ENCODE measurements at places on chromosomes 7 and 10.
A peak's percentile ranks its signal among the peaks of the same experiment; 100 is the strongest.

DNA sequence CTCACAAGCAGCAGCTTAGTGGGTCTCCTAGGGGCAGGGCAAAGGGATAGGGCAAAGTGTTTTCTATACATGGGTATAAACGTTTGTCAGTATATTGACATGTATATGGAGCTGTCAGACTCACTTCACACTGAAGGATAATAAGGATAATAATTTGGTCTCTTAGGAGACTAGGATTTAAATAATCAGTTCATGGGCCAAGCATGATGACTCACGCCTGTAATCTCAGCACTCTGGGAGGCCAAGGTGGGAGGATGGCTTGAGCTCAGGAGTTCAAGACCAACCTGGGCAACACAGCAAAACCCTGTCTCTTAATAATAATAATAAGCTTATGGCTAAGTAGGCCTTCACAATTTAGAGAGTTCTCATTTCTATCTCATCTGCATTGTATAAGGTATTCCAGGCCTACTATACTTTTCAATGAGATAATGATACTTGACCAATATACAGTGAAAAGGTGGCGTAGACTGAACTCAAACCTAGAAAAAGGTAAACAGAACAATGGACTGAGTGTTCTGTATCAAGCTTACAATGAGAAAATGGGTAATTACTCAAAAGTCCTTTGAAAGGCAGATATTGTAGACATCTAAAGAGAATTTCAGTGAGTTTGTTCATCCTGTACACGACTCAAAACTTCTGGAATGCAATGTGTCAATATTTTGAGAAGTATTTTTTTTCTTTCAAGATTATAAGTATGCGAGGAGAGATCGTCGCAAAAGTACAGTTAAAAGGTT, 7.0 kb downstream of the GSAP start:
- DNase-seq: no peak

DNA sequence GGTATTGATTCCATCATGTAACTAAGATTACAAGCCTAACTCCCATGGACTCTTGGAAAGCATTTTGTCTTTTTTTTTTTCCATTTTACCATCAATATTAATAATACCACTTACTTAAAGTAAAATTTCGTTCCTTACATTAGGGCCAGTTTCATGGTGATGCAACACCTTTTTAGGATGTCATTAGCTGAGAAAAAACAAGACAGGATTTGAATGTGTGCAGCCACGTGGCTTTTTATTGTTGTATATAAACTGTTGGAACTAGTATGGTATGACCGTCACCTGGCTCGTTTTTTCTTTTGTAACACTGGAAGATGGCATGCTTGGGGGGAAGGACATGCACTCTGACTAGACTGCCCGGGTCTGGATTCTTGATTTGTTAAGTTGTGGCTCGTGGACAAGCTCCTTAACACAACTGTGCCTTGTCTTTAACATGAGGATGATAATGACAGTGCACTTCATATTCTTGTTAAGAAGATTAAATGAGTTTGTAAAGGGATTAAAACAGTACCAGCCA, 42.1 kb downstream of the ARHGAP21 start:
- peak; percentile 41 for DNase-seq

GRCh38 chr10:33196710-33197491, 137.6 kb downstream of the NRP1 start:
- DNase-seq: peak; percentile 29

GRCh38 chr7:235576-236395, 43.4 kb downstream of the FAM20C start:
- DNase-seq: no peak

DNA sequence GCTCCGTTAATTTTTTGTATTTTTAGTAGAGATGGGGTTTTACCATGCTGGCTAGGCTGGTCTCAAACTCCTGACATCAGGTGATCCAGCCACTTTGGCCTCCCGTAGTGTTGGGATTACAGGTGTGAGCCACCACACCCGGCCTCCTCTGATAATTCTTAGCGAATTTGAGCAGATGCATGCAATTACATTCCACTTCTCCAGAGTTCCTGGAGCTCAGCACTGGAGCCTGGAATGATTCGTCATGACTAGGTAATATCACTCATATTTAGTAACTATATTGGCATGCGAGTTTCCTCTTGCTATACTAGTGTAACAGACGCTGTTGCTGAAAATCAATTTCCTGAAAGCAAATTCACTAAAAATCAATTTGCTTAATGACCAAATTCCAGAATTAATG, 86.8 kb downstream of the MKX start:
- no peak for DNase-seq

GRCh38 chr7:159211540-159212182, 67.0 kb upstream of the VIPR2 start:
- DNase-seq: no peak

- no peak for DNase-seq
Measured at GRCh38 chr10:92538231-92538958, 35.5 kb downstream of the IDE start.

DNA sequence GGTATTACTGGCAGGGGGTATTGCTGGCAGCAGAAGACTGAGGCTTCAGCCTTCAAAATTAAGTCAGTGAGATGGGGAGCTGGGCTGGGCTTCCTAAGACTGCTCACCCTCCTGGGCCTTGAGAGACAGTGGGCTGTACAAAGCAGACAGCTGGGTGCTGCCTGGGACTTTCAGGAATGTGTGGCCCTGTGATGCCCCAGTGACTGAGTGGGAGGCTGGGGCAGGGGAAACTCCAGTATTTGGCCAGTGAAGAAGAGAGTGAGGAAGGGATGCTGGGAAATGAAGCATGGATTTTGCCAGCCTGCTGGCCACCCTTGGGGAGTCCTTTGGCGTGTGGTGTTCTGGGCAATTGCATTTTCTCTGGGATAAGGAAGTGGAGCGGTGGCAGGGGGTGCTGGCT, 442 bp downstream of the ANKRD2 start:
- DNase-seq: no peak

DNA sequence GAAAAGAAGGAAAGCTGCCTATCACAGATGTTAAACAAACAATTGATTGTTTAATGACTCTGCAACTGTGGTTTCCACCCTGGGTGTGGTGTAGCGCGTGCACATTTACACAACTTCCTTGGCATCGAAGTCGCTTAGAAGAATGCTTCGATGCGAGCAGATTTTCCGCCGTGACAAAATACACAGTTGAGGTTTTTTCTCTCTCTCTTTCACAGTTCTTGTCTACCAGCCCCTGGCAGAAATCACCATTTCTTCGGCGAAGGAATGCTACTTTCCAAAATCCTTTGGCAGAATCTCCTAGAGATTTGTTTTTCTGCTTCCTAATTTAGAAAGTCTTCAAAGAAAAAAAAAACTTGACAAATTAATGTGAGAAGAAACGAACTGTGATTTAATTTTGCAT, 70.7 kb upstream of the C1QL3 start:
- no peak for DNase-seq

DNA sequence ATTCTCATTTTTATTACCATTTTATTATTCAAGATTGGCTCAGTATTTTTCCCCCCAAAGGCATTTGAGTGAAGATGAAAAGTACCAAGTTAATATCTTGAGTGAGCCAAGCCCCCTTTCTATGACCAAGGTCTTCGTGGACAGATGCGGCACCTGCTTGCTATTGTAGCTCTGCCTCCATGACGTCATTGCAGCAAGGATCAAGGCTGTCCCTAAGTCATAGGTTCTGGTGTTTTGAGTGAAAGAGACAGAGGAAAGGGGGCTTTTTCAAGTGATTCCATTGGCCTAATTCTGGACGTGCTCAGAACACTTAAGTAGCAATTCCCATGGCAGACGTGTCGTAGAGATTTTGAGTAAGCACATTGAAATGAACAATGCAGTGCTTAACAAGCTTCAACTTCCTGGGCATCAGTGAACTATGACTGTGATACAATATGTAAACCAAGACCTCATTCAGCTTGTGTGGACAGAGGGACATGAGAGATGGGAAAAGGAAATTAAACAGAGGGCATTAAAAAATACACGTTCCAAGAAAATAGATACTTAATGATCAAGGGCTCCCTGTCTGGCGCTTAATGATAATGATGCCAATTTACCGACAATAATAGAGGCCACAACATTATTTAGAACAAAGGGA, 248.7 kb upstream of the NPVF start:
- no peak for DNase-seq

DNA sequence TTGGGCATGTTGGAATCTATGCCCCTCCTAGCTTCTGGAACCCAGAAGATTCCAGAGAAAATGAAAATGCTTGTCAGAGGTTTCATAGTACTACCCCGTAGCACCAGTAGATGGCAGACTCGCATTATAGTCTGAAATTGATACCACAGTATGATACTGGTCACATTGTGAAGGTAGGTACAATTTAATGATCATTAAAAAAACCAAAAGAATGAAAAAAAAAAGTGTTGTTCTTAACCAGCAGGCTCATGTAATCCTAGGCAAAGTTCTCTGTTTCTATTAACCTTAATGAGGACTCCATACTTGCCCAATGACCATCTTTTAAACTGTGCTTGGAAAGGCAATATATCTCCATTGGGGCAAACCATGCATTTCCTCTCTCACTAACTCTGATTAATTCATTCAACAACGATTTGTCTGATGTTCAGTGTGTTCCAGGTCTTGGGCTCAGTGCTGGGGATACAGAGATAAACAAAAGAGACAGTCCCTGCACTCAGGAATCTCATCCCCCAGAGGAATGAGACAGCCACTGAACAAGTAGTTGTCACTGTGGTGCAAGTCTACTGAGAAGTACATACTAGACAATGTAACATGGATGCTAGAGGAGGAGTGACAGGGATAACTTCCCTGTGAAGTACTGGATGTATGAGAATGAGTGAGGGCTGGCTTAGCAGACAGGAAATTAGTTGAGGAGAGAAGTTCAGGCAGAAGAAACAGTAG, 223.5 kb upstream of the PHYHIPL start:
- DNase-seq: peak; percentile 63

- DNase-seq: no peak
Measured at GRCh38 chr7:107442678-107443077, 27.2 kb upstream of the GPR22 start.

GRCh38 chr10:30068492-30069223, 9.3 kb upstream of the JCAD start:
- DNase-seq: no peak

- no peak for DNase-seq
Measured at GRCh38 chr7:100914208-100914878, 18.7 kb upstream of the ACHE start.

- no peak for DNase-seq
Measured at GRCh38 chr10:29714096-29714874, 79.5 kb upstream of the SVIL start.

- no peak for DNase-seq
Measured at GRCh38 chr10:42943025-42943818, 133.6 kb upstream of the RET start.

DNA sequence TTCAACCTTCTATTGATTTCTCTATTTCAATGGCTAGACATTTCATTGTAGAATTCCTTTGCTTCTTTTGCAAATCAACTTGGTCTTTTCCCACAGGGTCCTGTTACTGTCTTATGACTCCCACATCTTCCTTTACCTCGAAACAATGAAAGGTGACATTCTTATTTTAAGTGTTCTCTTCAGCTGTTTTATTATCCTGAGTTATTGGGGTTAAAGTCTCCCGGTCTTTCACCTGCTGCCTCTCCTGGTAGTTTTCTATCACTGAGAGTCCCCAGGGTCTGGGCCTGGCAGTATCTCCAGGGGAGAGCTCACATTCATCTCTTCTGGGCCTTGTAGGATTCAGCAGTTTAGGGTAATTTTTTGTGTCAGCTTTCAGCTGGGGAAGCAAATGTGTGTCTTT, 95.8 kb downstream of the HECW1 start:
- DNase-seq: no peak

DNA sequence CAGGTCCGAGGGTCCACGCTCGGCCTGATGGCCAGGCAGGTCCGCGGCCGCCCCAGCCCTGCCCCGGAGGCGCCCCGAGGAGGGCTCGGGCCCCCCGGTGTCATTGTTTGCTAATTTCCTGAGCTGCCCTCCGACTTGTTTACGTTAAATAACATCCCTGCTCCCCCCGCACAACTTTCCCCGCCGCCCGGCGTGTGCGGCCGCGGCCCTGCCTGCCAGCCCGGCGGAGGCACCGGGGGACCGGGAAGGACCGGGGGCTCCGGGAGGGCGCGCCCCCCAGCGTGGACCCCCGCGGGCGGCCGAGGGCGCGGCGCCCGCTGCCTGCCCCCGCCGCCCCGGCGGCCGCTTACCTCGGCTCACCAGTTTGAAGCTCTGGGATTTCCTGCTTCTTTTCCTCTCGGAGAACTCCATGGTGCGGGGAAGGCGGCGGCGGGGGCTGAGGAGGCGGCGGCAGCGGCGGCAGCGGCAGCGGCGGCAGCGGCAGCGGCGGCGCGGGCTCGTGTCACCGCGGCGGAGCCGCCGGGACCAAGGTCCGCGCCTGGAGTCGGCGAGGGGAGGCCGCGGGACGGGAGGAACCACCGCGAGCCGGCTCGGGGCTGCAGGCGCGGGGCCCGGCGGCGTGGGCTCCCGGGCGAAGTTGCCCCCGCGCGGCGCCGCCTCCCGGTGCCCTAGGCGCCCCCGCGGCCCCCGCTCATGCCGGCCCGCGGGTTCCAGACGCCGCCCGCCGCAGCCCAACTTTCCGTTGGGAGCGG, 515 bp downstream of the BEND7 start:
- peak; percentile 25 for DNase-seq

- no peak for DNase-seq
Measured at GRCh38 chr10:122474131-122474818, 12.9 kb downstream of the HTRA1 start.

GRCh38 chr7:74568658-74569057, 88.9 kb upstream of the GTF2I start:
- no peak for DNase-seq

DNA sequence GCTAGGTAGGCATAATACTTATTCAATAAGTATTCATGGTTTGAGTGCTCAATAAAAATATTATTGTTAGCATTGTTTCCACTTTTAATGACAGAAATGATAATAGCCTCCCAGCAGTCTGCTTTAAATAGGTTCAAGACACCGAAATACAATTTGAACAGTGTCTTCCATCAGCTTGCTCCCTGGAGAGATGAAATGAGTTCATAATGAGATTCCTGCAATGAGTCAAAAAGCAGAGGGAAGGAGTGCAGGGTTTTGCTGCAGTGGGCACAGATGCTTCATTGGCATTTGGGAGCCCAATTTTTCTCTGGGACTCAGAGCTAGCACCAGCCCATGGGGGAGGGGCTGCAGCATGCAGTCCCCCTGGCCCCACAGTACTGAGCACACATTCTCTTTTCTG, 32.6 kb upstream of the CHCHD3 start:
- no peak for DNase-seq

DNA sequence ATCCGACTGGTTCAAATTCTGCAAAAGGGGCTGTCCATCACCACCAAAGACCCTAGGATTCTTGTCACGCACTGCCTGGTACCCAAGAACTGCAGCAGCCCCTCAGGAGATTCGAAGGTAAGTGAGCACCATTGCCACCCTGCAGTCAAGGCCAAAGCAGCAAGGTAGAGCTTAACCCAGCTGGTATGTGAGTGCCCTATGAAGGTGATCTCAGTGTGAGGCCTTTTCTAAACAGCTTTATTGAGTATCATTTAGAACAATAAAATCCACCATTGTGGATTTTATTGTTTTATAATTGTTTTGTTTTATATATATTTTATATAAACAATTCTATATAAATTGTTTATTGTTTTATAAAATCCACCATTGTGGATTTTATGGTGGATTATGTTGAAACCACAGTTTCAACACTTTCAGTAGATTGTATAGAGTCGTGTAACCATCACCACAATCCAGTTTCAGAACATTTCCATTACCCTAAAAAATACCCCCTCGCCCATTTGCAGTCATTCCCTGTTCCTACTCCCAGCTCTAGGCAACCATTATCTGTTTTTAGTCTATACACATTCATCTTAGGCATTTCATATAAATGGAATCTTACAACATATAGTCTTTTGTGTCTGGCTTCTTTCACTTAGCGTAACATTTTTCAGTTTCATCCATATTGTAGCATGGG, 20.1 kb upstream of the CALU start:
- DNase-seq: no peak

GRCh38 chr7:87574630-87575029, 26.1 kb downstream of the ABCB1 start:
- no peak for DNase-seq

Data from colonic mucosa (tissue), 4 donors.